ENCODE measurements at places on chromosomes 4 and X.

DNA sequence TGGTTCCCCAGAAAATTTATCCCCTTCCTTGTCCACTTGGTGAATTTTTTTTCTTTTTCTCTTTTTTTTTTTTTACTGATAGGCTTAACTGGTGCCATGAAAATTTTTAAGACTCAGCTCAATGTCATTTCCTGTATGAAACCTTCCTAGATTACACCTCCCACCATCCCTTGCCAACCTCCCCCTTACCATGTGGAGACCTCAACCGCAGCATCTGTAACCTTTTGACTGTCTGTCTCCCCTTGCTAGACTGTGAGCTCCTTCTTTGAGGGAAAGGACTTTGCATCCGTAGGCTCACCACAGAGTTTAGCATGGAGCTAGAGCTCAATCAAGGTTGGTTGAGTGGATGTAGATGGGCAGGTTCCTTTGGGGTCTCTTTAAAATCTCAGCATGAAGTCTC is 5.2 kb upstream of the PGRMC1 start:
- no peak for DNase-seq

GRCh38 chrX:154013614-154014360 is 5.9 kb downstream of the IRAK1 start:
- no peak for DNase-seq

DNA sequence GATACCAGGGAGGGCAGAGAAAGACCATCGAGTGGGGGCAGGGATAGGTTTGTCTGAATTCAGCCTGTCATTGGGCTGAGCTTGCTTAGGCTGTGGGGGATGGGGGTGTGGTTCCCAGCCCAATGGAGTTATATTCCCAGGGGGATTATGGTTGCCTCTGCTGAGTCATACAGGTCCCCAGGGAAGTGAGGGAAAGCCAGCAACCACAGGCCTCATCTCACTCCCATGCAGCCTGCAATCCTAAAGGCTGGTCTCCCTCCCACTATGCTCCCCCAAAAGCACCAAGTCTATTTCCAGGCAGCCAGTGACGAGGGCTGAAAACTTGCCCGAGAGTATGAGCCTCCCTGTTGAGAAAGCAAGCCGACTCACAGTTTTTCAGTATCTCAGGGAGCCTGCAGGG is 39.3 kb downstream of the AFM start:
- peak; percentile 17 for DNase-seq

GRCh38 chrX:47247999-47248320 is 15.2 kb downstream of the USP11 start:
- DNase-seq = no peak

DNA sequence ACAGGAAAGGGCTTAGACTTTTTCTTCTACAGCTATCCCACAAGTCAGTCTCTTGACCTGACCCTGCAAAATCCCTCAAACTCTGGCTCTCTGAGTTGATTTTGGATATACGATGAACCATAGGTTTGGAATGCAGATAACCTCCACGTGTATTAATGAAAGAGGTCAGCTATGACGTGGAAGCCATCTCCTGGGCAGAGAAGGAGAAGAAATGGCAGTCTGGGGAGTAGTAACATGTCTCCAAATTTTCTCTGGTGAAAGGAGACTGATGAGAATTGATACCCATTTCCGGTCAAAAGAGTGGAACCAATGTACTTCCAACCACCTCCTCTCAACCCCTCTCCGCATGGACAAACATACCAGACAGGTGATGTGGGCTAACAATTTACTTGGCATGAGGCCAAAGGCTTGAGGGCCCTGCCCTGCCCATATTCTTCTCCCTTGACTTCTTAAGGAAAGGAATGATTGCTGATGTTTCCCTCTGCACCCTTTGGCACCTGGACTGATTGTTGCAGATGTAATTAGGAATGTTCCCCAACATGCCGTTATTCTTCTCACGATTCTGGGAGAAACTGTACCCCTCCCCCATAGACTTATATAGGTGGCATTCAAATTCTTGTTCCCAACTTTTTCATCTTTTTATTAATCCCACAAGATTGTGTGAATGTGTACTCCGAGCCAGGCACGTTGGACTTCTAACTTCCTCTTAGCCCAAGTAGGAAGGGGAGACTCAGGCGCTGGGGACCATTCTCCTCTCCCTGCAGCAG is 580 bp upstream of the PLS3 start:
- DNase-seq = no peak

DNA sequence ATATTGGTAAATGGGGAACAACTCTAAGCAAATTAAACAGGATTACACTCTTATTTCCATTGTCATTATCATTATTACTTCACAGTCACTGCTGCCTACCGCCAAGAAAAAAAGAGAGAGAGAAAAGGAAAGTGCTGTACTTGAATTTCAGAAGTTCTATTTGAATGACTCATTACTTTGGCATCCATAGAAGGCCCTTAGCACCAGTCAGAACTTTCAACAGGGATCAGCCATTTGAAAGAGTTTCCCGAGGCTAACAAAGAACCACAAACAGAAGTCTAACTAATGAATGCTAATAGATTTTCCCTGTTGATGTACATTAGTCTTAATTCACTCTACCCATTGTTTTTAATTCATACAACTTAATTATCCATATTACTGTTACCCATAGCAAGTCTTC is 116.3 kb downstream of the SHROOM4 start:
- DNase-seq = no peak

DNA sequence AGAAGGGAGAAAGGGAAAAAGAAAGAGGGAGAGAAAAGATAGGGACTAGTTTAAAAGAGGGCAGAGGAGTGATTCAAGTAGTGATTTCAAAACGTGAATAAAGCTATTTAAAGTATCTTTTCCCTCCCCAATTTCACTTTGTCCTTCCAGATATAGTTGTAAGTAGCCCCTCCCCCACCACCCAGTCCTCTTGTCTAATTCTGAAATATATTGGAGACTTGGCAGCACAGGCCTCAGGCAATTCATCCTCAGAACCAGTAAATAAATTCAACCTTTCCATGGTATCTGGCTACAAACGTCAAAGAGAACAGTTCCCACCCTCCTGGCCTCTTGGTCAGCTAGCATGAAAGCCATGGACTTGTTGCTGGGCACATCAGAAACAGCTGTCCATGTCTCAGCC is 169.5 kb upstream of the SCML1 start:
- no peak for DNase-seq

GRCh38 chr4:79022529-79022928 is 83.3 kb upstream of the PAQR3 start:
- DNase-seq = no peak

DNA sequence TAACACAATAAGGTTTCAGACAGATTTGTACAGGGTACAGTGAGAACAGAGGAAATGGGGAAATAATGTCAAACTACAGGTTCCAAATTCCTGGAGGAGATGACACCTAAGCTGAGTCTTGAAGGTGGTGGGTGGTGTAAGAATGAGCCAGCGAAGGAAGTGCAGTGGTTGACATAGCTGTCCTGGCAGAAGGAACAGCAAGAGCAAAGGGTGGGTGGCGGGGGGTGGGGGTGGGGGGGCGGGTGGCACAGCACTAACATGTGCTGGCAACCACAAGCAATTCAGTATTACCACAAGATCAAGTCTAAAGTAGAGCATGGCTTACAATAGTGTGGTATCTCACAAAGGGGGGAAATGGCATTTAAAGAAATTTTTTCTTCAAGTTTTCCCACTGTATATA is 13.1 kb upstream of the G3BP2 start:
- no peak for DNase-seq

GRCh38 chrX:78199851-78200250 is 60.4 kb upstream of the TAF9B start:
- DNase-seq = no peak

GRCh38 chr4:72945719-72946336 is 123.7 kb downstream of the COX18 start:
- DNase-seq = no peak

Data from iPS DF 19.7 (cell line).